ENCODE measurements at places on chromosomes 7 and 10. TPM values are rescaled to one million over a fixed set of nuclear protein-coding genes. Genes with fewer than 3 reads are reported as not detected.

Gene SFMBT2
- 5.9 TPM for total RNA-seq

Gene EPHB4
- total RNA-seq = 44.6 TPM

Gene CALML5
- total RNA-seq = not detected

Gene LIPF
- total RNA-seq = not detected

Gene MRC1
- total RNA-seq = not detected

Gene GBX1
- 0.17 TPM for total RNA-seq

Gene TFAM
- total RNA-seq = 49.0 TPM

Gene TBX20
- 2.5 TPM for total RNA-seq

Gene PRKAR2B
- total RNA-seq = 3.3 TPM

Gene MMP21
- not detected for total RNA-seq

Gene DNAJC12
- total RNA-seq = 65.1 TPM

All from A549 treated with RU486 at 1 μM for 4 hours (cell line).